H7 (cell line): ENCODE measurements at places on chromosomes 7 and 10. TPM values are rescaled to one million over a fixed set of nuclear protein-coding genes. Genes with fewer than 3 reads are reported as not detected.

GRCh38 chr7:12964836-12965235, 277.4 kb downstream of the ARL4A start:
- DNase-seq = no peak

GRCh38 chr7:28126410-28127041, 54.1 kb downstream of the JAZF1 start:
- no peak for DNase-seq

- no peak for DNase-seq
Observed at GRCh38 chr10:35577926-35578617, 27.1 kb upstream of the GJD4 start.

GRCh38 chr10:120729547-120729946, 121.6 kb upstream of the WDR11 start:
- DNase-seq = no peak

- no peak for DNase-seq
Observed at GRCh38 chr7:134121632-134122139, 5.5 kb upstream of the LRGUK start.

DNA sequence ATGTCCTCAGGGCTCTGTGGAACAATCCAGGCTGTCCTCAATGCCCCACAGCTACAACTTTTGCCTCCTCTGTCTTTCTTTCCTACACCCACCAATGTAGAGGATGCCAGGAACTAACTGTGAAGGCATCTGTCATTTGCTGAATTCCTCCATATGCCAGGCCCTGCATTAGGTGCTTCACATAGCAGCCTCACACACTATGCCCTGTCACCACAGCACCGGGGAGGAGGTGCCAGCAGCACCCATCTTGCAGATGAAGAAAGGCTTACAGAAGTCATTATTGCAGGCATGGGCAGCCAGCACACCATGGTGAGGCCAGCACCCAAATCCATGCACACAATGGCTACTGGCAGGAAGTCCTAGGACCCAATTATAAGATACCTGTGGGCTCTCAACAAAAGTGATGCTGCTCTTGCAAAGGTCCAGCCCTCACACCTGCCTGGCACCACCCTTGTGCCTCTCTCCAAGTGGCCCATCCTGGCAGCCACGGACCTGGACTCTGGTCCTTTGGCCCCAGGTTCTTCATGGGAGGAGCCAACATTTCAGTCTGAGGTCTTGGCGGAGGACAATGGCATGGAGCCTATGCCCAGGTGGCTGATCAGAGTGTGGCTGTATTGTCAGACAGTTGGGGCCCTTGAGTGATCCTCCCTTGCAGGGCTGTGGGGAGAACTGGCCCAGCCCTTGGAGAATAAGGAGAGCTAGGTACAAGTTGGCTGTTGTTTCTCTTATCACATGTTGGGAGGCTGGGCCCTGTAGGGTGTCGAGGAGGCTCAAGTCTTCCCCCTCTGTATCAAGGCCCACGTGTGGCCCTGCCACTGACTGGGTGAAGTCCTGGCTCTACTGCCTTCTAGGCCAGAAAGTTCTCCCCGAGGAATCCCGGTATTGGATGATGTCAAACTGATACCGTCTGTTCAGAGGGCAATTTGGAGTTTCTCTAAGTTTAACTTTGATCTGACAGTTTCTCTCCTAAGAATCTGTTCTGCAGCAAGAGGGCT, 14.4 kb upstream of the MYL7 start:
- DNase-seq = peak; percentile 18

GRCh38 chr10:90075995-90076394, 374.6 kb downstream of the KIF20B start:
- DNase-seq = no peak

Gene HOXA2
- not detected in 2 replicates for total RNA-seq

Gene AKR1D1
- total RNA-seq = not detected in 2 replicates

Gene TRIP6
- total RNA-seq = 95.7 and 118 TPM in 2 replicates

Gene IRF5
- 0.48 and 0.62 TPM in 2 replicates for total RNA-seq

Gene KCNIP2
- 2.3 and 5.9 TPM in 2 replicates for total RNA-seq

Gene ALOX5
- 0.10 and 1.1 TPM in 2 replicates for total RNA-seq
